GM23338 (cell line): ENCODE measurements at places on chromosomes 5 and 9. TPM values are rescaled to one million over a fixed set of nuclear protein-coding genes. Genes with fewer than 3 reads are reported as not detected.

The CAVIN4 gene
- 6.0 and 7.9 TPM in 2 replicates for total RNA-seq

The PTGES gene
- total RNA-seq = 3.6 and 3.9 TPM in 2 replicates

The LEAP2 gene
- 0.54 and 1.8 TPM in 2 replicates for total RNA-seq

The ORM2 gene
- 0.76 TPM in 1 of 2 replicates, not detected in the other for total RNA-seq

The PCDHA9 gene
- 3.2 and 3.3 TPM in 2 replicates for total RNA-seq
